SJCRH30 (cell line): ENCODE measurements at places on chromosomes 7 and 10.
A peak's percentile ranks its signal among the peaks of the same experiment; 100 is the strongest.

DNA sequence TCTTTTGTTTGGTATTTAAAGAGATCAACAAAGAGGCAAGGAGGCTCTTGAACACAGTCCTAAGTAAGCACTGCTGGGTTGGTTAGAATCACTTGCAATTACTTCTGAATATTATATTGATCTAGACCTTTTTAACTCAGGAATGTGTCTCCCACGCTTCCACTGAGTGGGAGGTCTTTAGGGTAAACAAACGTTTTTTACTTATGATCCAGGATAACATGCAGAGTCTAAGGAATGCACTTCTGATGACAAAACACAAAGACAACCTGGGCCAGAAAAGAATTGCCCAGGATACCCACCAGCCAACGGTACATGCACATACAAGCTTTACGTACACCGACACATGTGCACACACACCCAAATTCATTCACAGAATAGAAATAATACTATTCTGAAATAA is 626.9 kb downstream of the PARD3 start:
- no peak for DNase-seq

GRCh38 chr7:90413185-90413528 is 9.9 kb downstream of the CLDN12 start:
- DNase-seq: no peak

DNA sequence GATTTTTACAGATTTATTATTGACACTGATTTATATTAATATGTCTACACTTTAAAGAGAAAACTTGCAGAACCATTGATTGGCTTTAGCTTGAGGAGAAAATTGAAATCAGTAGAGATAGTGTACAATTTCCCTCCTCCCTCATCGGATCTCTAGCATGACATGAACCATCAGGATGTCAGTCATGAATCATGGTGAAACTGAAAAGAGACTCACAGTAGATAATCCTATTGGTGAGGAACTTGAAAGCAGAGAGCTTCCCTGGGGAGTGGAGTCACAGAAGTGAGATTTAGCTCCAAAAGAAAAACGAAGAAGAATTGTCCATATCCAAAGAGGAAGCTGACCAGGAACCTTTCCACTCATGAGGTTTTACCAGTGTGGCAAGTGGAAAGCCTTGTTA is 346.8 kb downstream of the ABCA13 start:
- no peak for DNase-seq

DNA sequence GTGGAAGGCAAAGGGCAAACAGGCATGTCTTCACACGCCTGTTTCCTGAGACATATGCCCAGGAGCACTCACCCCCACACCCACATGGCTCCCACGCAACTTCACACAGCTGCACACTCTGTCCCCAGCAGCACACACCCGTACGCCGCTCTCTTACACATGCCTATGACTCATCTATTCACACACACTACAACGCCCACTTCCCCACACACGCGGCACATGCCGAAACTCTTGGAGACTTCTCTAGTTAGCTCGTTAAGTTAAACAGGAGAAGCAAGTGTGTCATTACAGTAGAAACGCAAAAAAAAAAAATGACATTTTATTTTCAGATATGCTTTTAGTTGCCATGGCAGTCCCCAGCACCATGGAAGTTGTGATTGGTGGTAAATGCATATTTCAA is 6.7 kb downstream of the CALN1 start:
- no peak for DNase-seq

- DNase-seq: no peak
These were observed 65.7 kb upstream of the STRIP2 start for GRCh38 chr7:129368389-129368986.

- peak; percentile 82 for DNase-seq
These were observed 13.4 kb downstream of the BRI3 start for GRCh38 chr7:98294798-98295382.

- no peak for DNase-seq
These were observed 107.2 kb downstream of the SPDYE5 start for GRCh38 chr7:75599244-75599781.

GRCh38 chr7:25849500-25850184 is 302.4 kb upstream of the NFE2L3 start:
- DNase-seq: peak; percentile 85

- no peak for DNase-seq
These were observed 150.6 kb upstream of the NRG3 start for GRCh38 chr10:81724431-81724830.

DNA sequence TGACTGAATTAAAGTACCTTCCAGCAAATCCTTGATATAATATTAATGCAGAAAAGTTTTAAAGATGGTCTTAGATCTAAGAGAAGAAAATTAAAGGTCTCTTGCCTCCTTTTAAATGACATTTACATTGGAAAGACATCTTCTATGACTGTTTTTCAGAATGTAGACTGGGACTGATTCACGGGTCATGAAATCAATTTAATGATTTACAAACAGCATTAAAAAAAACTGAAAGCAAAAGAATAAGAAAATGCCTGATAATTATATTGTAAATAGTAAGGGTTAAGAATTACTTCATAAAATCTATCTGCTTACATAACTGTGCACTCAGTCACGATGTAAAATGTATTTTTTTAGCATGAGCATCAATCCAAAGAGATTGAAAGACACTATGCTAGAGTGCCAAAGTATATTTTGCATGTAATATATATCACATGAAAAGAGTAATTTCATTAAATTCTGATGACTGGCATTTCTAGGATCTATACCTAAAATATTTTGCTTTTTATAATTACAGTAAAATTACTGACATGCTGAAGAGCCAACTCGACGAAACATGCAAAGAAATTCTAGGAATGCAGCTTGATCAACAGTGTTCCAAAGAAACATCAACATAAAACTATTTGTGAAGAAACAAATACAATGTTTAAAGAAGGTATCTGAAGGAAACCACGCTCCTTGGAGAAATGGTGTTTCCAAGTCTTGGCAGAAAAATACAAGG is 35.1 kb downstream of the RTKN2 start:
- DNase-seq: no peak

DNA sequence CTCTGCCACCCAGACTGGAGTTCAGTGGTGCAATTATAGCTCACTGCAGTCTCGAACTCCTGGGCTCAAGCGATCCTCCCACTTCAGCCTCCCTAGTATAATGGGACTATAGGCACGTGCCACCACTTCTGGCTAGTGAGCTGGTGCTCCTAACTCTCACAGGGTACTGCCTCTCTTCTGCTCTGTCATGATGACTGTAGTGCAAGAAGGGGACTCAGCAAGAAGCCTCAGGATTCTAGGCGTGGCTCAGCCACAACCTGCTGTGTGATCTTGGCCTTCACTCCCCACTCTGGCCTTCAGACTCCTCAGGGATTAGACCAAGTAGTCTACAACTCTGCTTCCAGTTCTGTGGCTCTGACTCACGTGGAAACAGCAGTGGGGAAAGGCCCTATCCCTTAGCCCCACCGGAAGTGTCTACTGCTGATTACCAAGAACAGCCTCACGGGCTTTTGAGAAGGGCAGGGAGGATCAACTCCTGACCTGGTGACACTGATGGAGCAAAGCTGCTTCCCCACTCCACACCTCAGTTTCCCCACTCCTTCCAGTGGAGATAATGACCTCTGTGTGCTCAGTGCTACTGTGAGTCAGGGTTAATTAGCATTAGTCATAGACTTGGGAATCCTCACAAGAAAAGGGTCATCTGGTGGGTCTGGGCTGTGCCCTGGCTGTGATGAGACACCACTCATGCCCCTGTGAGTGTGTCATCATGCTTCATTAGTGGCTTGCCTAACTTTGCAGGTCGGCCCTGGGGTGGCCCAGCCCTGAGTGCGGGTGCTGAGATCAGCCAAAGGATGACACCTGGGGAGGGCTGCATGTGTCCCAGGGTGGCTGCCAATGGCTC is 41.1 kb downstream of the ZC3HC1 start:
- peak; percentile 33 for DNase-seq

DNA sequence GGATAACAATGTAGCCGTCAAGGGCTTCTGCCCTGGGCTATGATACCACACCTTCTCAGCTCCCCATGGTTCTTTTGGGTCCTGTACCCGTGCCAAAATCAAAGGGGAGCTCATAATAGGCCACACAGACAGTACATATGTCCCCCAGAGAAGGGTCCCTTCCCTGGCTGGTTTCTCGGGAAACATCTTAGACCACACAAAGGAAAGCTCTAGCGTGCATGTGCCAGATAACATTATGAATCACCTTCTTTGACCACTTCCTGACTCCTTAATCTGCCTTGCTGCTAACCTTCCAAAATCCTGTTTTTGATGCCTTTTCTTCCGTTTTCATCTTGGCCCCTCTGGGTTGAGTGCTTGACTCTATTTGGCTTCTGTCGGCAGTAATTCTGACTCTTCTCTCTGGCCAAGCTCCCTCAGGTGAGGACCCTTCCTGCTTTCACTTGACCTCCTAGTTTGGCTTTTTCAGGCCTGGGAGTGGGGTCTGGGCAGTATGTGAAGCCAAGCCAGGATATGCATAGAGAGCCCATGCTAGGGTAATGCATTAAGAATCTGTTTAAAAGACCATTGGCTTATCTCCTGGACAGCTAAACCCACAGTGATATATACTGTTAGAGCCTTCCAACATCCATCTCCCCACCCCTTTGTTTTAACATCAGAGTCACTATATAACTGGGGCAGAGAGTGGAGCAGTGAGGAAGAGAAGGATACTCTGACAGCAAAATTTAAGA is 84.8 kb downstream of the ANLN start:
- no peak for DNase-seq

DNA sequence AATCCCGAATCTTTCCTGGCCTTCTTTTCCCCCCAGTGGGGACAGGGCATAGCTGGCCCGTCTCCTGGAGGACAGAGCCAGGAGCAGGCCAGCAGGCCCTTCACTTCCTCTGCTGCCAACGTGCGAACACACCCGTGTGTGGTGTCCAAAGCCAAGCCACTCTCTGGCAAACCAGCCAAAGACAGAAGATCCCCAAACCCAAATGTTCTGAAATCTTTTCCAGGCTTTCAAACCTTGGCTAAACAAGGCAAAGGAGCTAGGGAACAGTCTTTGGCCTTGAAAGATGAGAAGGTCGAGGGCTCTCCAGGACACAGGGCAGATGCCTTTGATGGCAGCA is 63.0 kb downstream of the PROSER2 start:
- DNase-seq: no peak

DNA sequence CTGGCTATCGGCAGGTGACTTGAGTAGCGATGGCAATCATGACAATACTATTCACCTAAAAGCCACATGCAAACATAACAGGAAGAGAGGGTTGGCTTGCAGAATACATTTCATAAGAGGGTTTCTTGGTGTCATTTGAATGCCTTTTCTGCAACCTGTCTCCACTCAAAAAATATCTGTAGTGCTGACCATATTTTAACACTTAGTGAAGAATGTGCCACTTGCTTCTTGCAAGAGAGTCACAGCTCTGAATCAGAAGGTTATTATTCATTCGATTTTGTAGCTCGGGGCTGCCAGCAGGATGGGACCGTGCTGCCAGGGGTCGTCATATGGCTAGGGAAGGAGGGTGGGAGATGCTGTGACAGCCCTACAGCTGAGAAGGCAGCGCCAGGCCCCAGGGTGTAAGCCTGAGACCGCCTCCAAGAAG is 152.0 kb upstream of the PITRM1 start:
- DNase-seq: no peak

DNA sequence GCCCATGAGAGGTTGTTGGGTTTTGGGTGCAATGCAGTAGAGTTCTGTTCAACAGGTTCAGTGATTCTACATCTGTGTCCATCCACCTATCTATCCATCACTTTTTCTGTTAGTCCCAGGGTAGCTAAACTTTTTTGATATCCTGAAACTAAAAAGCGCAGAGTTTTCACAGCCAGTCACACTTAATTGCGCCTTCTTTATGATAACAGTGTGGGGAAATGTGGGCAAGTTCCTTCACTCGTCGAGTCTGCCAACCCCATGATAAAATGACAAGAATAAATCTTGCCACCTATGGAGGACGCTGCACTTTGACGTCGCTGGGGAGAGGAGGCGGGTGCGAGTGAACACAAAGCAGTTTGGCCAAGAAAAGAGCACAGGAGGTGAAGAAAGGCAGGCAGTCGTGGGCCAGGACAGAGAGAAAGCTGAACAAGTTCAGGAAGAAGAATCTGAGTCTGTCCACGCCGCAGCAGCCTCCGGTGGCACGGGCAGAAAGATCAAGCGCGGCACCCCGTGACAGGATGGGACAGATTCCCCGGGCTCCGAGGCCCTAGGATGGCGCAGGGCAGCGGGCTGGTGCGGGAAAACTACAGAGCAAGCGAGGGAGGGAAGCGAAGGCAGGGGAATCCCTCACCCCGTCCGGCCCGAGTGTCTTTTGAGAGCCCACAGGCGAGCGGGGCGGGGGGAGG is 9.2 kb downstream of the SP8 start:
- no peak for DNase-seq

DNA sequence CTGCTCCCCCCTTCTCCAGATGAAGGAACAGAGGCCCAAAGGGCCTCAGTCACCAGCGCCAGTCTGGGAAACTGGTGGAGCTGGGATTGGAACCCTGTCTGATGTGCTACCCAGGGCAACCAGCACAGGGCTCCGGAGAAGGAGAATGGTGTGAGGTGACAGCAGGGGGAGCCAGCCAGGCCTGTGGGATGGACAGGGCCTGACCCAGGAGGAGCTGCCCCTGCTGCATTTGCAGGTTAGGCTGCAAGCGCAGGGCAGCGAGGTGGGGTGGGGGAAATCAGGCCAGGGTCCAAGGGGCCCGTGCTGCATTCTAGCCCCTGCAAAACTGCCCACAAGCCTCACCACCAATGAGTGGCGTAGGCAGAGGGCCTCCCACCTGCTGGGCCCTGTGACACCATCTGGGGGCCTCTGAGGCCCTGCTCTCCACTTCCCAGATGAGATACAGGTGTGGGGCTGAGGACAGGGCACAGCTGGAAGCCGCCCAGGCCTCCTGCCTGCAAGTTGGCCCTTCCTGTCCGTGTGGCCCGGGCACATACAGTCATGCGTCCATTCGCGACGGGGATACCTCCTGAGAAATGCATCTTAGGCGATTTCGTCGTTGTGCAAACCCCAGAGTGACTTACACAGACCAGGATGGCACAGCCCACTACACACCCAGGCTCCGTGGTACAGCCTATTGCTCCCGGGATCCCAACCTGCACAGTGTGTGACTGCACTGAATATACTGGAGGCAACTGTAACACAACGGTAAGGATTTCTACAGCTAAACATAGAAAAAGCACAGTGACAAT is 45.3 kb downstream of the RASGEF1A start:
- no peak for DNase-seq

GRCh38 chr10:30270247-30270646 is 78.8 kb downstream of the MTPAP start:
- DNase-seq: no peak

DNA sequence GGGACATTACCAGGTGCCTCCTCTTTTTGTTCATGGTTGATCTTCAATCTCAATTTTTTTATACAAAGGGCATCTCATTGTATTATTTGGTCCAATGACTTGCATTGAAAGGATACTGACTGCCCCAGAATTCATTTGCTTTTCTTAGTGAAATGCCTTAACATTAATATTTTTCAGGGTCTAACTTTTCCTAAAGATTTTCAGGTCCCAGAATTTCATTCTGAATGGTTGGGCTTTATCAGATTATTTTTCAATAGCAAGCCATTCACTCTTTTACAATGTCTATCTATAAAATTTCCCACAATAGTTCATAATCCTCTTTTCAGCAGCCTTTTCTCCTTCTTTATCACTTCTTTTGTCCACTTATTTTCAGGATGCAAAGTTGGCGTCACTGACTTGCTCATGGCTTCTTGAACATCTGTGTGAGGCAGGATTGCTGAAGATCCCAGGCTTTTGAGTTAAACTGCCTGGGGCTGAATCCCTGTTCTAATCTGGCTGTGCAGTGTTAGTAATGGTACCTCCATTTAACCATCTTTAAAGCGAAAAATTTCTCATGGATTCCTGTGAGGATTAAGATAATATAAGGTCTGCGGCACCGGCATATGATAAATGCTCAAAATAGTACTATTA is 131.7 kb upstream of the HDAC9 start:
- no peak for DNase-seq

GRCh38 chr7:83486536-83486935 is 162.4 kb downstream of the SEMA3E start:
- no peak for DNase-seq
